ENCODE measurements at places on chromosomes 12 and 14.

DNA sequence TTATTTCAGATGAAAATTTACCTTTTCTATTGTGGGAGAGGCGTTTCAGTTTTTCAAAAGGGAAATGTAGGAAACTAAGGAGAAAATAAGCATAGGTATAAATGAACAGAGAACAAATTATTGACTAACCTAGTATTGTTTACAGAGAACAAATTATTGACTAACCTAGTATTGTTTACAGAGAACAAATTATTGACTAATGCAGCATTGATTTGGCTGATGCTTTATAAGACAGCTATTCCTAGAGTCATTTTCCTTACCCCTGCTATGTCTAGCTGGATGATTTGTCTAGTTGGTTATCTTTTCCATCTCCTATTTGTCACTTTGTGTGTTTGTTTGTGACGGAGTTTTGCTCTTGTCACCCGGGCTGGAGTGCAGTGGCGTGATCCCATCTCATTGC lies 22.6 kb downstream of the TMPO start:
- no peak for DNase-seq

GRCh38 chr14:51653775-51654532 lies 2.2 kb downstream of the FRMD6 start:
- no peak for DNase-seq

DNA sequence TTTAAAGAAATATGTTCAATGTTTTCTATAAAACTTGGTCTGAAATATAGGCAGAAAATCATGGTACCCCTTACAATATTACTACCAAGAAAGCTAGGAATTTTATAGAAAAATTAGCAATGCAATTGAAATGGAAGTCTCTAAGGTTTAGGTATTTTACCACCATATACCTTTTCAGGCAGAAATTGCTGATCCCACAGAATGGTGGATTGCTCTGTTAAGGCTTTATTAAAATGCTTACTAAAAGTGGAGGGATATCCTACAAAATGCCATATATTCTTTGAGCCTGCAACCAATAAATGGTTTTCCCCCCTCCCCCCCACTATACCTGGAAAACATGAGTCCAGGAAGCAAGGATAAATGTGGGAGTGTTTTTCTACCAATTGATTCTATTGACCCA lies 718.1 kb upstream of the NOVA1 start:
- no peak for DNase-seq

GRCh38 chr14:74956280-74957072 lies 1.1 kb upstream of the PGF start:
- DNase-seq: no peak

DNA sequence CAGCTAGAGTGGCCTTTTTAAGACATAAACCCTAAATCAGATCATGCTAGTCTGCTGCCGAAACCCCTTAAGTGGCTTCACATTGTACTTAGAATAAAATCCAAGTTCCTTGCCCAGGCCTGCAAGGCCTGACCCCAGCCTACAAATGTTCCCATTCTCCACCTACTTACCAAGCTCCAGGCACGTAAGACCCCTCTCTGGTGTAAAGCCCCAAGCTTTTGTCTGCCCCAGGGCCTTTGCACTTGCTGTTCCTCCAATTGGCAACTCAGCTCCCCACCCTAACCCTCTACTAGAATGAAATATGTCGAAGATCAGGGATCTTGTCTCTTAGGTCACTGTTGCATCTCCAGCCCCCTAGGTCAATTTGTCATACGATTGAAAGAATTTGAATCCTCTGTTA lies 27.1 kb upstream of the MED13L start:
- DNase-seq: no peak

GRCh38 chr12:12456637-12457036 lies 99.8 kb downstream of the BORCS5 start:
- DNase-seq: no peak

DNA sequence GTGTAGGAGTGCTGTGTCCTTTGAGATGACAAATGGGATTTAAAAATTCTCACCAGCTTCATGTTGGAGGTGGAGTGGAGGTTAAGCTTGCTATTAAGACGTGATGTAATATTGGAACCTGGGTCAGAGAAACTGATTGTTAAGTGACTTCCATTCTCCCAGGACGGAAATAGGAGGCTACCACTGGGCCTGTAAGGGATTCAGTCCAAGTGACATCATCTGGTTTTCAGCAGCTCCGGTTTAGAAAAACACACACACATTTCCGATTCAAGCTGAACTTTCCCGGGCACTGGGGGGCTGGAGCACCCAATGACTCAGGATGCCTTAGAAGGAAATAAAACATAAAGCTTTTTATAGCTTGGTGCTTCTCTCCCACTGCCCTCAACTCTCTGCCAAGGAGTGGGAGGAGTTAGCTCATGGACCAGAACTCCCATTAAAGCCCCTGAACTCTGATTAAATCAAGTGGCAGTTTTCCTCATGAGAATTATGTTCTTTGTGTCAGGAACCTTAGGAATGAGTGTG lies 12.4 kb downstream of the CALM1 start:
- no peak for DNase-seq

DNA sequence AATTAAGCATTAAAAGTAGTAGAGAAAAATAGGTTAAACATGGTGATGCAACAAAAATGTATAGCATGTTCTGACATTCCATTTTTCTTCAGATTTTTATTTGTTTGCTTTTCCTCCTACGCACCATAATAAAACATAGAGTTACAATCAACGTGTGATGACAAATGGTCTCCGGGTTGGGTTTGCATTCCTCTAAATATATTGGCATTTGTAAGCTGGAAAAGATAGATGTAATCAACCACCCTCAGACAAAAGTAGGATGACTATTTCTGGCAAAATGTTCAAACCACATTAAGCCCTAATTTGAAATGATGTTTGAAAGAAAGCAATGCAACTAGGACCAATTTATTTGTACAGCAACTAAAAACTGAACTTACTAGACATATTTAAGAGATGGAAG lies 58.4 kb downstream of the SLC25A21 start:
- peak; percentile 26 for DNase-seq

- no peak for DNase-seq
Measured at GRCh38 chr14:80605536-80605935, 336.0 kb downstream of the CEP128 start.

- DNase-seq: no peak
Measured at GRCh38 chr12:129401572-129401971, 502.3 kb downstream of the TMEM132D start.

DNA sequence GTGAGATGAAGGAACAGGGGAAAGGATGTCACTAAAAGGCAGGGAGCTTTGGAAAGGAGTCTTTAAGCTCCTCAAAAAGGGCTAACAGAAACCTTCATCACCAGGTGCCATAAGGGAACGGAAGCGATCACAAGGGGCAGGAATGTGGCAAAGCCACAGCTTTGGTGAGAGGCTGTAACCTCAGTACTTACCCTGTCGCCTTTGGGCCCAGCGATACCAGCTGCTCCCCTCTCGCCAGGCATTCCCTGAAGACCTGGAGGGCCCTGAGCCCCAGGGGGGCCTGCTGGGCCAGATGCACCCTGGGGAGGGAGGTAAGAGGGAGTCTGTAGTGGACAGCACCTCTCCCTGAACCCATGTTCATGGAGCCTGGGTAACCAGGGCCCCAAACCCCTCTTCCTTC lies 18.9 kb downstream of the TMEM106C start:
- no peak for DNase-seq

DNA sequence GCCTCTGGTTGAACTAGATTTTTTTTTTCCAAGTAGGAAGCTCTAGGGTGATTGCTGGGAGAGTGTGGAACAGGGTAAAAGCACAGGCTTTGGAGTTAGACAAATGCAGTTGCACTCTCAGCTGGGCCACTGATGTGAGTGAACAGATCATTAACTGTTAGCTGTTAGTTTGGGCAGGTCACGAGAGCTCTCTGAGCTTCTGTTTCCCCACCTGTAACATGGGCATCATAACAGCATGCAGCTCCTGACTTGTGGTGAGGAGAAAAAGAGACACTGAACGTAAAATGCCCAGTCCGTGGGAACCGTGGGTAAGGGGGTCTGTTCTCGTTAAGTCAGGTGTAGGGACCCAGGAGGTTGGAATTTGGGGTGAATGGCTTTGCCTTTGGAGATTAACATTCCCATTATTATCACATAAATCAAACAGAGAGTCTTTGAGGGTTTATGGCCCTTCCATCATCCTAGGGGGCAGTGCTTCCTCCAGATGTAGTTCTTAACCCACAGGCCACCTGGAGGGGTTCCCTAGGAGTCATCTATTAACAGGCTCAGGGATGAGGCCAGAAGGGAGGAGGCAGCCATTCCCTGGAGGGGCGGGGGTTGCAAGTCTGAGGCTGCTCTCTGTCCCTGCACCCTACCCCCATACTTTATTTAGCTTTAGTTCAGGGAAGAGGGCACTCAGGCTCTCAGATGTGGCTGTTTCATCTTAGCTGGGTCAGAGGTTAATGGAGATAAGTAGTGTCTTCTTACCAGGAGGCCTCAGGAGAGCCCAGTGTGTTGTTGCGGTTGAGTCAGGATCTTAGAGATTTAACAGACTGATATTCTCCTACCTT lies 135.2 kb downstream of the DACT1 start:
- DNase-seq: no peak

- no peak for DNase-seq
Measured at GRCh38 chr14:46259536-46259935, 392.0 kb downstream of the RPL10L start.

GRCh38 chr14:75295061-75295461 lies 16.4 kb downstream of the FOS start:
- no peak for DNase-seq

DNA sequence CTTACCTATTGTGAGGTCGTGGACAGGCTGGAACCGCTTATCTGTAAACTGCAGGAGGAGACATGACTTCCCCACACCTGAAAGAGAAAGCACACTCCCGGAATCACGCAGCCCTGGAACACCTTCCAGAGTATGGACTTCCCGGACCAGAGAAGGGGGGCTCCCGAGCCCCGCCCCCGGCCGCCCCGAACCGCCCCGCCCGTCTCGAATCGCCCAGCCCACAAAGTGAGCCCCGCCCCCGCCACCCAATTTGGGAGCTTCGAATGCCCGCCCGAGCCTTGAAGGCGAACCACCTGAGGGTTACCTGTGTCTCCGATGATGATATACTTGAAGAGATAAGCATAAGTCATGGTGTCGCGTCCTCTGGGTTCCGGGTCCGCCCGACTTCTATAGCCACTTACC lies 235 bp downstream of the RAB2B start:
- peak; percentile 59 for DNase-seq

DNA sequence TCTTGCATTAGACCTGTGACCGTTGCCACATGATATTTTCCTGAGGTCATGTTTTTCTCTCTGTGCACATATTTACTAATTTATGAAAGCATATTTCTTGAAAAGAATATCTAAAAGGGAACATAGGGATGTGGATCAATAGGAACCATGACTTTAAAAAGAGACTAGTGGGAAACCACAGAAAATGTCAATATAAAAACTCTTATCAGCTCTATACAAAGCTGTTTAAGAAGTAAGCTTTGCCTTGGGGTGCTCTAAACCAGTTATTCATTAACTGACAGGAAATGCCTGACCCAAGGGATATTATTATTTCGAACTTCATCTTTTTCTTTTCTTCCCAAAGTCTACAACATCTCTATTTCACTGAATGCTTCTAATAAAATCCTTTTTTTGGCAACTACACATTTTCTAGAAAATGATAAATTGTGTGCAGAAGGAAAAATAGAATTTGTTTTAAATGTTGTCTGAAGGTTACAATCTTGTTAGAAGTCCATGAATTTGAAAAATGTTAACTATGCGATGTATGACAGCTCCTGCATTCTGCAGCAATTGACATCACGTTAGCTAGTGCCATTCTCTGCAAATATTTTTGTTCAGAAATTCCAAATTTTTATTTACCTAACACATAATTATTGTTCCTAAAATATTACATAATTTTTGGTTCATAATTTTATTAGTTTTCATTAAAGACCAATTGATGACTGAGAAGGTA lies 345.0 kb downstream of the SLC16A7 start:
- no peak for DNase-seq

DNA sequence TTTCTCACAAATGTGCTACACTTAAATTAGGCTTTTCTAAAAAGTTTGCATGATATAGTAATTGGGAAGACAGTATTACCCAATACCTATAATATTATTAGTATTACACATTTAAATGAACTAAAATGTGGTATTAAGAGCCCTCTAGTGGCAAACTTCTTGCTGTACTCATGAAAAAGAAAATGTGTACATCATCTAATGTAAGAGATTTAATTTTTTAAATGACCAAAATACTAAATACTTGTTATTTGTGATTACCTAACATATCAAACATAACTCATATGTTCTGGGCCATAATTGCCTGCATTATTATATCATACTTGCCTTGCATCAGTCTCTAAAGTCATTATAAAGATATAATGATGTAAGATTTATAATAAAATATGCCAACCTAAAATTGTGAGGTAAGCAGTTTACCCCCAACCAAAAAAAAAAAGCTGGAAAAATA lies 64.2 kb downstream of the DNAI7 start:
- DNase-seq: no peak

GRCh38 chr12:124489220-124489619 lies 78.2 kb downstream of the NCOR2 start:
- no peak for DNase-seq

GRCh38 chr14:86613786-86614185 lies 1083.8 kb downstream of the FLRT2 start:
- no peak for DNase-seq

DNA sequence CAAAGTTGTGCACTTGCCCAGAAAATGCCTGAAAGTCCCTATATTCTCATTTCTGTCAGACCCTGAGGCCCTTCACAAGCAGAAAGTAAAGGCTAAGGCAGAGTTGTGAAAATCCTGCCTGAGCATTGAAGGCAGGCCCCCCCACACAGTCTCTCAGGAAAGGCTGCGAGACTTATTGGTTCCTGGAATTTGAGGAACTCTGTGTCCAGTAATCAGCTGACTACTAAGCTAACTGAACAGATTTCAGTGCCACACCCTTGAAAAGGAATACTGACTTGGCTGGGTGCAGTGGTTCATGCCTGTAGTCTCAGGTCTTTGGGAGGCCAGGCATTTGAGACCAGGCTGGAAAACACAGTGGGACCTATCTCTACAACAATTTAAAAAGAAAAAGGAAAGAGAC lies 21.1 kb upstream of the PPP2R5E start:
- no peak for DNase-seq
